ENCODE measurements at places on chromosomes 3 and 15.

- DNase-seq = no peak
These were observed 41.7 kb upstream of the CAPN7 start for GRCh38 chr3:15164340-15164739.

- no peak for DNase-seq
These were observed 39.8 kb downstream of the CCDC33 start for GRCh38 chr15:74275957-74276356.

DNA sequence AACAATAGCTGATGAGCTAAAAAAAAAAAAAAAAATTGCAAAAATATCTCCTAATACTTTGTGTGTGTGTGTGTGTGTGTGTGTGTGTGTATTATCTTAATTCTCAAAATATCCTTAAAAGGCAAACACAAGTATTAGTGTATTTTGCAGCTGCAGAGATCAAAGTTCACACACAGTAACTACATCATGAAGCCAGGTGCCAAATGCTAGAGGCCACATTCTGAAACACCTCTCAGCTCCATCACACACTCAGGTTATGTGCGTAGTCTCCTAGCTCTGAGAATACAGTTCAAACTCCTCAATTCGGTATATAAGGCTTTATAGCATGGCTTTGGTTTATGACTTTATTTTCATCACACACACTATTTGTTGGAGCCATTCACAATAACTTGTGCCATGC is 33.5 kb upstream of the PPARG start:
- no peak for DNase-seq

- DNase-seq = no peak
These were observed 62.3 kb upstream of the CPOX start for GRCh38 chr3:98655666-98656065.

DNA sequence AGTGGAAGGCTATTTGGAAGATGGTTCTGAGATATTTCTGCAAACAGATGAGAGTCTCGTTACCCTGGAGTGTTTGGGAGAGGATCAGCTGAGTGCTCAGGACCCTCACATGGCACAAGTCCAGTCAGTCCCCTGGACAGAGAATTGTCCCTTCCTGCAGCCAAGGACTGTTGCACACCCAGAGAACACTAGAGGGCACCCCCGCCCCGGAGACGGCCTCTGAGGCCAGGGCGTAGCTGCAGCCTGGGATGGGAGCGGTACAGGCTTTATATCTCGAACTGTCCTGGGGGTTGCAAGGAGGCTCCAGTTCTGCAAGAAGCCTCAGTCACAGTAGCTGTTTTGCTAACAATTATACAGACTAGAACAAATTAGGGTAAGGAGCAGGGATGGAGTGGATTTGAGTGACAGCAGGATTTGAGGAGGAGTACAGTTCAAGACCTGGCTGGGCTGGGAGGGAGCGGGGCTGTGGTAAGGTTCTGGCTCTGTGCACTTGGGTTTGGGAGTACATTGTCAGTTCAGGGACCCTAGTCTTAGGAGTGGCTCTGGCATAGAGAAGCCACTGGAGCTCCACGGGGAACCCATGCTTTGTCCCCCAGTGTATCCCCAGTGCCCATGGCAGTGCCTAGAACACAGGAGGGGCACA is 67.6 kb upstream of the HACD2 start:
- peak; percentile 30 for DNase-seq

GRCh38 chr3:133994166-133994890 is 35.4 kb downstream of the SLCO2A1 start:
- no peak for DNase-seq

GRCh38 chr15:70200511-70201424 is 103.1 kb upstream of the TLE3 start:
- no peak for DNase-seq

DNA sequence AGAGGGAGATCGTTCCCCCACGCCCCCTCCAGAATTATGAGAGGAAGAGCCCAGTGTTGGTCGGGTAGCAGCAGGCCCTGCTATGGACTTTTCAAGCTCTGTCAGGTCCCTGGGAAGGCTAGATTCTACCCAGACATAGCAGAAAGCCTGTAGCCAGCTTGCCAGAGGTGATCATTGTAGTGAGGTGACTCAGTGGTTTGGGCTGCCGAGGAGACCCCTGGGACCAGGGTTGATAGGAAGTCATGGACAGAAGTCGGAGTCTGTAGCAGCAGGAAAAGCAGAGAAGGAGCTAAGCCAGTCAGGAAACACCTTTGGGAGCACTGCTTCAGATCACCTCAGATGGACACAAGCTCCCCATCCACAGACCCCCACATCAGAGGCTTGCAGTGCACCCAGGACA is 67.7 kb downstream of the CCNL1 start:
- DNase-seq = no peak

DNA sequence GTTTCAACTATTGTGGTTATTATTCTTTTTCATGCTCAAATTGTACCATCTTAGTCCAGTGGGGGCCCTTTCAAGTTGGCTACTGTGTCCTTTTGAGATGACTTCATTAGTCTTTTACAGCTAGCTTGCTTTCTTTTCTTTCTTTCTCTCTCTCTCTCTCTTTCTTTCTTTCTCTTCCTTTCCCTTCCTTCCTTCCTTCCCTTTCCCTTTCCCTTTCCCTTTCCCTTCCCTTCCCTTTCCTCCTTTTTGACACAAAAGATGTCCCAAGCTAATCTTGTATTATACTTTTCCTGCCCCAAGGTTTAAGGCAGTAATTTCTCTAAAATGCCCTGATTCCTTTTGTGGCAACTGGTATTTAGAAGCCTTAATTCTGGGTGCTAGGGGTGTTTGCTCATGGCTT is 213.0 kb upstream of the TBC1D5 start:
- DNase-seq = no peak

- no peak for DNase-seq
These were observed 15.3 kb downstream of the TNK2 start for GRCh38 chr3:195893044-195893395.

- DNase-seq = no peak
These were observed 89.6 kb downstream of the TMEM266 start for GRCh38 chr15:76149291-76149915.

DNA sequence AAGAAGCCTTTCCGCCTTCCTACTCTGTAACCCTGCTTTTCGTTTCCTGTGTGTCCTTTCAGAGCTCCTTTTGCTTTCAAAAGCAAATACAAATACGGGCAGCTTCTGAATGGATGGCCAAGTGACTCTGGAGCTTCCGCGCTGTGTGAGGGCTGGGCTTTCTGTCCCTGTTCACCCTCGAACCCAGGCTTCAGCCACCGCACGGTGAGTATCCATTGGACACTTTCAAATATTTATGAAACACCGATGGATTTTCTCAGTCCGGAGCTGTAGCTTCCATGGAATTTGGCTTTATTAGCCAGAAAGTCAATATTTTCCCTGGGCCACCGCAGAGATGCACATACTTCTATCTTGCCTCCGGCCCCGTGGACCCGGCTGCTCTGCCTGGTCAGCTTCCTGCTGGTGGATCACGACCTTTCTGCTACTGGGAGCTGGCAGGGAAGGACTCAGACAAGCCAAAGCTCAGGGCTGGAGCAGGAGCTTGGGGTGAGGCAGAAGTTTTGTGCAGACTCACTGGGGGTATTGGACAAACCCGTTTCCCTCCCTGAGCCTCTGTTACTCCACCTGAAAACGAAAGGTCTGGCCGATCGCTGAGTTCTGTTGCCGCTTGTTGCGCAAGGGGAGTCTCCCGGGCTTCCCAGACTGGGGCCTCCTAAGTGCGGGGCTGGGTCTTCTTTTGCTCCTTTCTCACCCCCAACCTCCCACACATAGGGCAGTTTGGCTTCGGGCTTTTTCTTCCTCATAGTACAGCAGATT is 63.6 kb downstream of the LINGO1 start:
- DNase-seq = no peak

DNA sequence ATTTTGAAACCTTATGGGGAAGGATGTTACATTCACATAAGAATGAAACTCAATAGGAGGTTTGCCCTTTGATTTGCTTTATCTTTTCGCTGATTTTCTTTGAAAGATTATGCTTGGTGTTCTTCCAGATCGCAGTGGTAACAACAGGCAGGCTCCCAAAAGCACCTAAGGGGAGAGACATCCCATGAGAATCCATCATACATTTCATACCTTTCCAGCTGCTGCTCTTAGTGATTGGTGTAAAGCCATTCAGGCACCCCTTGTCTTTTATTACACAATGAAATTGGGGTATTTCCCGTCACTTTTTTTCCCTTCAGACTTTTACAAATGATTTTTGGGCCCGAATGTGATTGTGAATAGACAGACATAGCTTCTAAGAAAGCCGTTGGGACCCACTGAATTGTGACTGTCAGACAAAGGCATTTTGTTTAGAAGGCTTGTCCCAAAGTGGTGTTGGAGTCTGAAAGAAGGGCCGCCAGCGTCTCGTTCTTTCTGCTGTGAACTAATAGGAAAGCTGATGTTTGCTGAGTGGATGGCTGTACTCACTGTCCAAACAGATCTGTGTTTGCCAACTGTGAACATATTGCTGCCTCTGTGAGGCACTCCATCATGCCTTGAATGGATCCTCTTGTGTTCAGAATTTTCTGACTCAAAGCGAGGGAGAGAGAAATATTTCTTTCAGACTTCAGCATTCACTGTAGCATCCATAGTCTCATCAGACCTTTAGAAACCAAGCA is 164.3 kb downstream of the FNDC3B start:
- DNase-seq = no peak

GRCh38 chr15:48177383-48177765 is 721 bp downstream of the MYEF2 start:
- DNase-seq = no peak

- DNase-seq = no peak
These were observed 69.6 kb downstream of the C3orf20 start for GRCh38 chr3:14744556-14744955.

DNA sequence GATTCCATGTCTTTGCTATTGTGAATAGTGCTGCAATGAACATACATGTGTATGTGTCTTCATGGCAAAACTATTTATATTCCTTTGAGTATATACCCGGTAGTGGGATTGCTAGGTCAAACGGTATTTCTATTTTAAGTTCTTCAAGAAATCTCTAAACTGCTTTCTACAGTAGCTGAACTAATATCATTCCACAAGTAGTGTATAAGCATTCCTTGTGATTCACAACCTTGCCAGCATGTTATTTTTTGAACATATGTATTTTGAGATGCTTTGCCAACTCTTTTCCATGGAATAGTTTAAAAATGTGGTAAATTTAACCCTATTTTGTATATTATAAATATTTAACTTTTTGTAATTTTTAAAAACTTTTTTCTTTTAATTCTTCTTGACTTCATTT is 592.7 kb upstream of the NAALADL2 start:
- DNase-seq = no peak

- DNase-seq = no peak
These were observed 83.7 kb downstream of the ADAMTS7 start for GRCh38 chr15:78727561-78727960.

GRCh38 chr3:144557515-144557914 is 585.9 kb downstream of the DIPK2A start:
- no peak for DNase-seq

DNA sequence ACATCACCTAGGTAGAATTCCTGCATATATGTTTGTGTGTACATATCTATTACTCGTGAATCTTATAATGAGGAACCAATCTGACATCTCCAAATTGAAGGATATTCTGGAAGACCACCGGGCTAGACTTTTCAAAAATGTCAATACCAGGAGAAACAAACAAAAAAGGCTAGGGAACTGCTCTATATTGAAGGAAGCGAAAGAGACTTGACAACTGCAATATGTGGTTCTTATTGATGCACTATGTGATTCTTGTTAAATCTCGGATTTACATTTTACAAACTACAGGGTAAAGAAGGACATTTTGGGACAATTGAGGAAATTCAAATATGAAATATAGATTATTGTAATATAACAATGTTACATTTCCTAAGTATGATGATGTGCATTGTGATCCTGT is 137.5 kb upstream of the CCDC54 start:
- no peak for DNase-seq

DNA sequence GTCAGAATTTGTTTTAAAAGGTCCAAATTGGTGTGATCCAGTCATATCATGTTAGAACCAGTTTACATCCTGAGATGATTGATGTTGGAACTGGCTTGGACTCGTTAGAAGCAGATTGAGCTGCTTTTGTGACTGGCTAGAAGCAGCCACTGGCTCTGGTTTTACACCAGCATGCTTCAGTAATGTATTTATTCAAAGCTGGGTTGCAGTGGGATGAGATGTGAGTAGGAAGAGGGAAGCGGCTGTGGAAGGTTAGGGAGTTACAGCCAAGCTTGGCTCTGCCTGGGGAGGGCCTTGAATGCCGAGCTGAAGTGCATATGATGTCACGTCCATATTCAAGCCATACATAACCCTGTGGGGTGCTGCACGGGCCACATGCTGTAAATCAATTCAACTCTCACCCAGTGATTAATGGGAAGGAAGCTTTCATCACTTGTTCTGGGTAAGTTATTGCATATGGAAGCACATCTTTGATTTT is 104.0 kb upstream of the SMAD3 start:
- DNase-seq = no peak

DNA sequence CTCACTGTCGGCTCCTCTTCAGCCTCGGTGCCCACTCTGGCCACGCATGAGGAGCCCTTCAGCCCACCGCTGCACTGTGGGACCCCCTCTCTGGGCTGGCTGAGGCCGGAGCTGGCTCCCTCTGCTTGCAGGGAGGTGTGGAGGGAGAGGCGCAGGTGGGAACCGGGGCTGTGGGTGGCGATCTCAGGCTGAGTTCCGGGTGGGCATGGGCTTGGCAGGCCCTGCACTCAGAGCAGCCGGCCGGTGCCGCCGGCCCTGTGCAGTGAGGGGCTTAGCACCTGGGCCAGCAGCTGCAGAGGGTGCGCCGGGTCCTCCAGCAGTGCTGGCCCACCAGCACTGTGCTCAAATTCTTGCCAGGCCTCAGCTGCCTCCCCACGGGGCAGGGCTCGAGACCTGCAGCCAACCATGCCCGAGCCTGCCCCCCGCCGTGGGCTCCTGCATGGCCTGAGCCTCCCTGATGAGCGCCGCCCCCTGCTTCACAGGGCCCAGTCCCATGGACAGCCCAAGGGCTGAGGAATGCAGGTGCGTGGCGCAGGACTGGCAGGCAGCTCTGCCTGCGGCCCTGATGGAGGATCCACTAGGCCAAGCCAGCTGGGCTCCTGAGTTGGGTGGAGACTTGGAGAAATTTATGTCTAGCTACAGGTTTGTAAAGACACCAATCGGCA is 899.1 kb downstream of the SI start:
- DNase-seq = no peak

DNA sequence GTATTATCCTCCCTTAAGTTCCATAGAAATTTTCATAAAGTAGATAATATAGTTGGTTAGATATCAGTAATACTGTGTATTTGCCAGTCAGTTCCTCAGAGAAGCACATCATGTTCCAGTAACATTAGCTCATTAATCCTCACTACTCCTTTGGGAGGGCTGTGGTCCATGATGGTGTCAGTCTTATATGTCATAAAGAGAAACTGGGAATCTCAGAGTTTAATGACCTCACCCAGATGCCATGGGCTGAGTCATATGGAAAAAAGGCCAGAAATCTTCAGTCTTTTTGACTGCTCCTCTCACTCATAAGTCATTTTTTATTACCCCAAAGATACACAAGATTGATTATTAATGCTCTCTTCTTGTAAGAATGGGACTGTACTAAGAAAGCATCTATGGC is 188.6 kb downstream of the CHL1 start:
- DNase-seq = peak; percentile 3

DNA sequence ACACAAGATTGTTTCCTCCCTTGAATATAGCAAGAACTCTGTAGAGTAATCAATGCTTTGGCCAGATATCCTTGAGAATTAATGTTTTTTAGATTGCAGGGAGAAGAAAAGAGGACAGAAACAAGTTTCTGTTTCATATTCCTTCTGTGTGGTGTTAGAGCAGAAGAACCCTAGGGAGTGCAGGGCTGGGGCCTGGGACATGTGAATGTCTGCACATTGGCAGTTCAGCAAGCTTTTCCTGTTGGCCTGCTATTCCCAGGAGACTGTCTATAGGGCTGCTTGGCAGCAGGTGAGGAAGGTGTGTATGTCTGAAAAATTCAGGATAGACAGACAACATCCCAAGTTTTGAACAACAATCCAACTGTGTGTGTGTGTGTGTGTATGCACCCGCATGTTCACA is 13.6 kb upstream of the CNBP start:
- DNase-seq = no peak
